Activated CD4-positive, alpha-beta T cell treated with anti-CD3 and anti-CD28 coated beads, Interleukin-2, amount 10 ng/mL, durations not matched to agents 7 days and 5 days (primary cell): ENCODE measurements at places on chromosomes 5 and 9. TPM values are rescaled to one million over a fixed set of nuclear protein-coding genes. Genes with fewer than 3 reads are reported as not detected.

The FNIP1 gene
- total RNA-seq = 26.1 TPM

The BTNL8 gene
- not detected for total RNA-seq

The GRXCR2 gene
- total RNA-seq = not detected

The EMB gene
- 137 TPM for total RNA-seq

The GMCL2 gene
- total RNA-seq = not detected

The PCDHGA1 gene
- 0.05 TPM for total RNA-seq
